GM23338 (cell line): ENCODE measurements at places on chromosomes 13 and 19.

GRCh38 chr13:95503662-95504061 is 48.9 kb upstream of the CLDN10 start:
- no peak for DNase-seq

GRCh38 chr13:30881191-30881651 is 24.9 kb upstream of the MEDAG start:
- DNase-seq, result no peak

- DNase-seq, result peak; percentile 69
Measured at GRCh38 chr19:45305421-45305820, 17.3 kb downstream of the CKM start.

- DNase-seq, result no peak
Measured at GRCh38 chr13:99559560-99559959, 58.3 kb downstream of the TM9SF2 start.

GRCh38 chr13:33956346-33956745 is 138.4 kb downstream of the RFC3 start:
- DNase-seq, result no peak

DNA sequence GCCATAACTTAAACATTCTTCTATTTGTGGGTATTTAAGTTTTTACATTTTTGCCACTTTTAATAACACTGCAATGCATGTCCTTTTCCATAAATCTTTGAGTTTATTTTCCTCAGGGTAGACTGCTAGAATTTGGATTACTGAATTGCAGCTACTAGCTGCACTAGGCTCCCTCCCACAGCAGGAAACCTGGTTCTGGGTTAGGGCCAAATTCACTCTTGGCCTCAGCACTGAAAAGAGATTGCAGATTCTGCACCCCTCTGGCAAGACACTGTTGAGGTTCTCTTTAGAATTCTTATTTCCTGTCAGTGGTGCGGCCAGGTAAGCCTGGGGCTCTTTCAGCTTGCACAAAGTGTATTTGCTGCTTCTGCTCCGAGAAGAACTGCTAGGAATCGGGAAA is 155.7 kb downstream of the ENOX1 start:
- peak; percentile 8 for DNase-seq

- DNase-seq, result no peak
Measured at GRCh38 chr13:113089693-113090414, 15.7 kb upstream of the F7 start.

GRCh38 chr19:18771328-18772242 is 19.5 kb downstream of the COMP start:
- DNase-seq, result peak; percentile 70

GRCh38 chr13:74423434-74423833 is 289.2 kb upstream of the KLF12 start:
- DNase-seq, result no peak

- DNase-seq, result peak; percentile 96
Measured at GRCh38 chr13:36297366-36298338, at the start of gene CCDC169. TSS of gene CCDC169 (minus strand) at chr13:36297814. CDS start at chr13:36297719, 95 bp downstream.

DNA sequence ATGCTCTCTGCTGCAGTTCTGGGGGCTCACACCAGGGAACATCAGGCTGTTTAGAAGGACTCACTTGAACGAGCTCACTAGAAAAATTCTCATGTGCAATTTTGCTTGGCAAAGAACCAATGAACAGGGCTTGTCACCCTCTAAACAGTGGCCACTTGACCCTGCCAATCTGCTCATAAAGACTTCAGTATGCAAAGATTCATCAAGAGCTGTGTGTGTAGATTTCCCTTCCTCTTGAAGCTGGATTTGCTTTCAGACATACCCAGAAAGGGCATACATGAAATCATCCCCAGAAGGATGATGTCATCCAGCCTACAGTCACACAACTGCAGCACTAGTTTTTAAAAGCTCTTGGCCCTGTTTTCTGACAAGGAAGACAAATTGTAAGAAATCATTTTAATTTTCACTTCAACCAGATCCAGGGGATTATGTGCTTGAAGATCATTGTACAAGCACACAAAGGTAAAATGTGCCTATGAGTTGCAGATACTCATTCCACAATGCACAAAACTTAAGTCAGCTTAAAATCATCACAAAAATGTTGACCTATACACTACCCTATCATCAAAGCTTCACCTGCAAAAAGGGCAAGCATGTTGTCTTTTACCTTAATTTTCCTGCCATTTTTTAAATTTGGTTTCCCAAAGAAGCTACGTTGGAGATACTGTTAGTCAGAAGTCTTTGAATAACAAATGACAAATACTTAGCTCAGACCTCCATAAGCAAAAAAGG is 5.2 kb upstream of the STK24 start:
- no peak for DNase-seq

GRCh38 chr19:45508861-45509691 is 1.8 kb downstream of the VASP start:
- peak; percentile 84 for DNase-seq

DNA sequence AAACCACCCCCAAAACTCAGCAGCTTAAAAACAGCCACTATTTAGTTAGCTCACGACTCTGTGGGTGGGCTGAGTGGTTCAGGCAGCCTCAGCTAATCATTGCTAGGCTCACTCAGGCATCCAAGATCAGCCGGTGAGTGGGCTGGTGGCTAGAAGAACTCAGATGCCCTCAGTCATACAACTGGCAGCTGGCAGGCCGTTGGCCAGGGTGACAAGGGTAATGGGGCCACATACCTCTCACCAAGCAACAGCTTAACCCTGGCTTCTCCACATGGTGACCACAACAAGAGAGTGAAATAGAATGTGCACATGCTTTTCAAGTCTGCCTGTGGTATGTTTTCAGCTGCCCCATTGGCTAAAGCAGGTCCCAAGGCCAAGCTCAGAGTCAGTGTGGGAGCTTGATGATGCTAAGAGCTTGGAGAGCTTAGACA is 435.4 kb upstream of the TSHZ3 start:
- DNase-seq, result no peak

DNA sequence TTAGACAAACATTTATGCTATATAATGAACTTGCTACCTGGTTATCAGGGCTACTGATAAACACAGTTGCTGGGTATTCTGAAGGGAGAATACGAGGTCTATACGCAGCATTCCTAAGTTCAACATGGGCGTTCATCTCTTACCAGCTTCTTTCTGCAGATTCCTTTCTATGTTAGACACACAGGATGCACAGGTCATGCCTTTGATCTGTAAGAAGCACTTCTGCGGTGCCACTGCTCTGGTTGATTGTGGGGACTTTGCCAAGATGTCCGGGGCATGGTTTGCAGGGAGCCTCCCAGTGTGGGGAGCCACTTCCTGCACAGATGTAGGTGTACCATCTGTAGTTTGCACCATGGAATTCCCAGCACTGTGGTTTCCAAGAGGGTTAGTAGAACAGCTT is 40.9 kb downstream of the ATP7B start:
- DNase-seq, result no peak

- DNase-seq, result no peak
Measured at GRCh38 chr13:66704110-66704509, 526.0 kb downstream of the PCDH9 start.

GRCh38 chr19:8663920-8664670 is 33.7 kb downstream of the NFILZ start:
- DNase-seq, result peak; percentile 53

DNA sequence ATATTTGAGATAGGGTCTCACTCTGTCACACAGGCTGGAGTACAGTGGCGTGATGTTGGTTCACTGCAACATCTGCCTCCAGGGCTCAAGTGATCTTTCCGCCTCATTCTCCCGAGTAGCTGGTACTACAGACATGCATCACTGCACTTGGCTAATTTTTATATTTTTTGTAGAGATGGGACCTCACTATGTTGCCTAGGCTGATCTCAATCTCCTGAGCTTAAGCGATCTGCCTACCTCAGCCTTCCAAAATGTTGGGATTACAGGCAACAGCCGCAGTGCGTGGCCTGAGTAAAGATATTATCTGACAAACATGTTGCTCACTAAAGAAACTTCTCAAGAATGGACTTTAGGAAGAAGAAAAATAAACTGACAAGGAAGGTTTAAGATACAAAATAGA is 125.4 kb upstream of the ABCC4 start:
- DNase-seq, result no peak

DNA sequence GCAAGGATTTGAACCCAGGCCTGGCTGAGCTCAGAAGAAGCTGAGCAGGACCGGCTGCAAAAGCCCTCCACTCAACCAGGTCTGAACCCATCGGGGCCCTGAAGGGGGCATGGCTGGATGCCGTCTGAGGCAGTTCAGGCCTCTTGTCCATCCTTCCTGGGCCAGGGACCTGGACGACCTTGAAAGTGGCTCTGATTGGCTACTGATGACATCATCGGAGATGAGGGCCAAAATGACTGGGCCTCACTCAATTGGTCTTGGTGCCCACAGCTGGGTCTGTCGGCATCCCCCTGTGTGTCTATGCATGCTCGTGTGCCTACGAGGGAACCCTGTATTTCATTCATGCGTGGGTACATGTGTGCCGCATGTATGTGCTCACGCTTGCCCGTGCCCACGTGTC is 71.8 kb downstream of the PTPRS start:
- no peak for DNase-seq

DNA sequence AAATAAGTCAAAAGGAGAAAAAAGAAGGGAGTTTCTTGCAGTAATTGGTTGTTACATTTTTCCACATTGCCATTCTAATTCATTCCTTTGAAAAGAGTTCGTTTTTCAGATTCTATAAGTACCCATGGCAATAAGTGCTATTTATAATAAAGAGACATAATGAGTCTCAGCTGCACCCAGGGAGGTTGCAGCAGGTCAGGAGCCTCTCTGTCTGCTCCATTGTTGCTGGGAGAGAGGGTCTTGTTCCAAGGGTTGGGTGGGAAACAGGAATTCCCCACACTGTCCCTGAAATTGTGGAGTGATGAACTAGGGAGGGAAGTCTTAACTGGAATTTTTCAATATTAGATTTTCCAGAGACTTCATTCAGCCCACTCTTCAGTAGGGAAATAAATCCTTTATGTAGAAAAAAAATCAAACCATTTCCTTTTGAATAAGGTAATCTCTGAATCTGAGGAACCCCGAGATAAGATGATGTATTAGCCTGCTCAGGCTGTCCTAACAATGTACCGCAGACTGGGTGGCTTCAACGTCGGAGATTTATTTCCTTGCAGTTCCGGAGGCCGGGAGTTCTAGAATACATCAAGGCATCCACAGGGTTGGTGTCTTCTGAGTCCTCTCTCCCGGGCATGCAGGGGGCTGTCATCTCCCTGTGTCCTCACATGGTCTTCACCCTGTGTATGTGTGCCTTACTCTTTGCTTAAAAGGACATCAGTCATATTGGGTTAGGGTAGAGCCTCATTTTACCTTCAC is 342.7 kb upstream of the TMTC4 start:
- no peak for DNase-seq

GRCh38 chr13:107118506-107118905 is 550.6 kb upstream of the ARGLU1 start:
- DNase-seq, result no peak

GRCh38 chr19:7638802-7639465 is 2.0 kb downstream of the STXBP2 start:
- no peak for DNase-seq

GRCh38 chr19:31083105-31083504 is 266.1 kb downstream of the TSHZ3 start:
- DNase-seq, result no peak

DNA sequence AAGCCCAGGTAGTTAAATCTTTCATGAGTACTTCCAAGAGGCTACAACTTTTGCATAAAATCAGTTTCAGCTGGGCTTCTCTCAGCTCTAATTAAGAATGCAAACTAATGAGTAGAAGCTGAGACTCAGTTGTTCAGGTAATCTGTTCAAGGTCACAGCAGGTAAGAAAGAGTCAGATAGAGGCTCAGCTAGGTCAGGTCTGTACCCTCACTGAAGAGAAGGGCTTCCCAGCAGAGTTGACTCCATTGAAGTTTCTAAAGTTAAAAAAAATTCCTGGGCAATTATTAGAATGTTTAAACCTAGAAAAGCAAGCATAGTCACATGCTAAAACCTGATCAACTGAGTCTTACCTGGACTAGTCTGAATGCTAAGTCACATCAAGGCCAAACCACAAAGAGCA is 42.1 kb downstream of the ESD start:
- no peak for DNase-seq

- DNase-seq, result no peak
Measured at GRCh38 chr19:42528354-42529247, at the start of gene CEACAM1. TSS of gene CEACAM1 (minus strand) at chr19:42528481. CDS start at chr19:42528374, 107 bp downstream.

DNA sequence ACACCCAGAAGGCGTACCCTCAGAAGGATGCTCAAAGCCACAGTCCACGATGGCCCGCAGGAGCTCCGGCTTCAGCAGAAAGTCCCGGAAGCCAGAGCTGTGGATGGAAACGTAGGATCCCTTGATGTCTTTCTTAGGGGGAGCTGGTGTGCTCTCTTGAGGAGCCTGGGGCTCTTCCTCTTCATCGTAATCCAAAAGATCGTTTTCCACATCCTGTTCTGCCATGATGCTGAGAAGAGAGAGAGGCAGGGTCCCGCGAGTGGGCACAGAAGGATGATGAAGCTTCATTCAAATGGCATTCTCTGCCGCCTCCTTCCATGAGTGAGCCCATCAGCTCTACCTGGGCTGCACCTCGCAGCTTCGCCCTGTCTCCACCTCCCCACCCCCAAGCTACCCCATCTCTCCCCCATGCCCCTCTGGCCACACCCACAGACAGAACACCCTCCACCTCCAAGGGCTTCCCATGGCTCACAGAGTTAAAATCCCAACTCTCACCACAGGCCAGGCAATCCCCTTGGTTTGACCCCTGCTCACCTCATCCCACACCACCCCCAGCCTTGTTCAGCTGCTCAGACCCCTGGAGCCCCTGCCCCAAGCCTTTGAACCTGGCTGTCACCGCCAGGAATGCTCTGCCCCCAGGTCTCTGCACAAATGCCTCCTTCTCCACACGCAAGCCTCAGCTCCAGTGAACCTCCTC is 6.0 kb downstream of the DDX39A start:
- DNase-seq, result no peak

DNA sequence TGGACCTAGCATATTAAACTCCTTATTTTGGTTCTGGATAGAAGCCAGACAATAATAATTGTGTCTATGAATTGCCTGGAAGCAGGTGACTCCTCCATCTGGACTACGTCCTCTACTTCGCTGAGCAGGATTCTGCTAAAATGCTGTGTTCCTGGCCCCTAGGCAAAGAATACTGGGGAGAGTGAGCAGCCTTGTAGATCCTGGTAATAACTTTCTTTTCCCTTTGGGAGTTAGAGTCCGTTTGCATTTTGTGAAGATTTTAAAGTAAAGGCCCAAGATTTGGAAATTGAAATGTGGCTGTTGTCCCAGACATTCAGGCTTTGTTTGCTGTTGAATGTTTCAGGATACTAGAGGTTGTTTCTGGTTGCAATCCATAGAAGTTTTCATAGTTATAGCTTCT is 511.9 kb upstream of the KLF12 start:
- DNase-seq, result peak; percentile 5

DNA sequence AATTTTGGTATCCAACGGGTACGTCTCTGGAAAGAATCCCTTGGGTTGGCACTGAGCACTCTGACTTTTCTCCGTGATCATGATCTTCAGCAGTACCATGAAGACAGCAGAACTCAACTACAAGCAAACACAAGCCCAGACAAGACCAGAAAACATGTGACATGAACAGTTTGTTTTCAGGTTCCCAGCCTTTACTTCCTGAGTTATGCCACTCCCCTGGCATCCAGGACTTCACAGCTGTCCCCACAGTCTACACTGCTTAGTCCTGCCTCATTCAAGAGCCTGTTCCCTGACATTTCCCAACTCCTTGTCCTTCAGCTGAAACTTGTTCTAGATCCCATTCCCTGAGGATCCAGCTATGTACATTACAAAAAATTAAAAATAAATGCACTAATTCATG is 4.9 kb upstream of the N4BP2L1 start:
- no peak for DNase-seq
